ENCODE measurements at places on chromosomes 3 and 15. TPM values are rescaled to one million over a fixed set of nuclear protein-coding genes. Genes with fewer than 3 reads are reported as not detected.

GRCh38 chr3:100602506-100603444, 6.6 kb upstream of the ADGRG7 start:
- DNase-seq, result no peak

- DNase-seq, result peak; percentile 54
These were observed 13.5 kb upstream of the ZFYVE19 start for GRCh38 chr15:40793216-40793989.

DNA sequence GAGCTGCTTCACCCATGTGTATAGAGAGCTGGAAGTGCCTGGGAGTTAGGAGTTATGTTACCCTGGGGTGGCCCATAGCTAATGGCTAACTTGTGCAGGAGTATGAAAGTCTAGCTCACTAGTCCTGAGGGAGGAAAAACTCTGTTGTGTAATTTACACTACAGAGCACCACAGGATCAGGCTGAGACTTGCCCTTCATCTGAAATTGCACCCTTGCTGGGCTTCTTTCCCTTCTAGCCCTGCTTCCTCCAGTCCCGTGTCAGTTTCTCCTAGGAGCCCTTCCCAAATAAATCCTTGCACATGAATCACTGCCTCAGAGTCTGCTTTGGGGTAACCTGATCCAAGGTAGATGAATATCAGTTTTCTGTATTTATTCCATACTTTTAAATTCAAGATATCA, 40.0 kb downstream of the CTXND1 start:
- no peak for DNase-seq

The LRTM1 gene
- total RNA-seq, result not detected

The ERC2 gene
- 2.3 TPM for total RNA-seq

The ADGRG7 gene
- not detected for total RNA-seq
